ENCODE measurements at places on chromosomes 11 and 22. TPM values are rescaled to one million over a fixed set of nuclear protein-coding genes. Genes with fewer than 3 reads are reported as not detected.

GRCh38 chr22:44361391-44362126, 48.8 kb upstream of the SHISAL1 start:
- DNase-seq: no peak

DNA sequence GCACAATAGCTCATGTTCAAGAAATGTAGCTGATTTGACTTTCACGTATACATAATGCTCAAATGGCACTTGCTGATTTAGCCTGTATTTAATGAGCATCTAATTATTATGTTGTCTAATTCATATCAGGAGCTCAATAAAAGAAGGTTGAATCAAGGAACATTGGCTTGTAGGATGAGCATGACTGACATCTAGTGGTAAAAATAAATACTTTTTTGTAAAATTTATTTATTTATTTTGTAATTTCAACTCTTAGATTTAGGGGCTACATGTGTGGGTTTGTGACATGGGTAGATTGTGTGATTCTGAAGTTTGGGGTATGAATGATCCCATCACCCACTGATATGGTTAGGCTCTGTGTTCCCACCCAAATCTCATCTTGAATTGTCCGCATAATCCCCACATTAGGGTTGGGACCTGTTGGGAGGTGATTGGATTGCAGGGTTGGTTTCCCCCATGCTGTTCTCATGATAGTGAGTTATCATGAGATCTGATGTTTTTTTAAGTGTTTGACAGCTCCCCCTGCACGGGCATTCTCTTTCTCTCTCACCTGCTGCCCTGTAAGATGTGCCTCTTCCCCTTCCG, 1.7 kb upstream of the OR52E5 start:
- no peak for DNase-seq

GRCh38 chr22:47114813-47115517, 352.5 kb downstream of the TBC1D22A start:
- no peak for DNase-seq

DNA sequence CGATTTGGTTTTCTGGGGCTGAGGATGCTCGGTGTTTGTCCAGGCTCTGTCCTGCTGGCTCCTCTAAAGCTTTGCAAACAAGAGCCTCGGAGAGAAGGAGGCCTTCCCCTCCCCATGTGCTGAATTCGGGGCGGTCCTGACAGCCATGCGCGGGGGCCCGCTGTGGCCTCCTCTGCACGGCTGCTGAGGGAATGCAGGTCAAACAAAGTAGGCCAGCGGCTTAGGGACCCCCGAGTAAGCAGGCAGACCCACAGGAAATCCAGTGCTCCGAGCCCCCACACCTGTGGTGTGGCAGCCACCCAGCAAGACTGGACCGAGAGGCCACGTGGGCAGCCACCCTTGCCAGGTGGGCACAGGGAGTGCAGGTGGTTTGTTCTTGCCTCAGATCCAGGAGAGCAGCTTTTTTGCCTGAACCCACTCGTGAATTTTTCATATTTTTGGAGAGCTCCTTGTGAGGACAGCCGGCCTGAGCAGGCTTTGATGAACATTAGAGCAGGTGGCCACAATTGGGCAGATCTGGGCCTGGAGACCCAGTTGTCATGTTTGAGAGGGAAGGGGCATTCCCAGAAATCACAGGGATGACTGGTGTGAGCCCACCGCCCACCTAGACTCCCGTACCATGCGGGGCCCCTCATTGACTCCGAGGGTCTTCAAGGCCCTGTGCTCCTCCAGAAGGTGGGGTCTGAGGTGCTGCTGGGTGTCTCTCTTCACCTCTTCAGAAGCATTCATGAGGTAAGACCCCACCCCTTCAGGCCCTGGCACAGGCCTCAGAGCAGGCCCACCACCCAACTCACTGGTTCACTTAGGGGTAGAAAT, 43.0 kb upstream of the KCNQ1OT1 start:
- DNase-seq: no peak

- DNase-seq: no peak
Measured at GRCh38 chr22:32335471-32335870, 22.2 kb upstream of the RFPL3 start.

GRCh38 chr11:100445231-100445735, 241.8 kb upstream of the ARHGAP42 start:
- DNase-seq: peak; percentile 65

GRCh38 chr11:12454782-12455181, 77.4 kb downstream of the PARVA start:
- no peak for DNase-seq

UNC93B1 gene
- total RNA-seq: 107 TPM

Measured in mucosa of gallbladder (tissue), 1 donor.